ENCODE measurements at places on chromosomes 12 and 14. TPM values are rescaled to one million over a fixed set of nuclear protein-coding genes. Genes with fewer than 3 reads are reported as not detected.

NCKAP5L gene
- 7.8 TPM for total RNA-seq

DHRS4 gene
- total RNA-seq, result 49.4 TPM

KRT4 gene
- 4.0 TPM for total RNA-seq

COL2A1 gene
- total RNA-seq, result 0.08 TPM

CNTN1 gene
- total RNA-seq, result 64.7 TPM

ZBTB42 gene
- 3.7 TPM for total RNA-seq

IGF1 gene
- not detected for total RNA-seq

KRT5 gene
- total RNA-seq, result 0.30 TPM

ANO4 gene
- not detected for total RNA-seq

DPY19L2 gene
- 1.7 TPM for total RNA-seq

AQP2 gene
- total RNA-seq, result not detected

Data from A549 treated with DMSO at 1 μM for 4 hours (cell line).